ENCODE measurements at places on chromosomes 2 and 18.

- DNase-seq: no peak
These were observed 20.6 kb downstream of the OLA1 start for GRCh38 chr2:174227748-174228147.

DNA sequence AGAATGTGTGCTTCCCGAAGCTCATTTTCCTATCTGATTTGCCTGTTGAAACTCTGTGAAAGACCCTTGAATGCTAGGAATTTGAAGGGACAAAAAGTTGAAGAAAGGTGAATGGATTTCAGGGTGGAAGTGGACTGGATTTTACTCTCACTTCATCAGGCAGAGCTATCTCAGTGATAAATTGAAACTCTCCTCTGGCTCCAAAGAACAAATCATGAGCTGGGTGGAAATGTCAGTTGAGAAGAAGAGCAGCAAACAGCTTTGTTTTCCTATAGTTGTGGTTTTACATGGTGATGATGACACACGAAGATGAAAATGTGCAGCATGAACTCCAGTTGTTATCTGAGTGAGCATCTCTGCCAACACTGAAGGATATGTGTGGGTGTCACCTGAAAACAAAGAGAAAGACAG lies 34.4 kb downstream of the CD28 start:
- no peak for DNase-seq

- DNase-seq: no peak
These were observed 170.6 kb downstream of the DLGAP1 start for GRCh38 chr18:4284528-4284927.

DNA sequence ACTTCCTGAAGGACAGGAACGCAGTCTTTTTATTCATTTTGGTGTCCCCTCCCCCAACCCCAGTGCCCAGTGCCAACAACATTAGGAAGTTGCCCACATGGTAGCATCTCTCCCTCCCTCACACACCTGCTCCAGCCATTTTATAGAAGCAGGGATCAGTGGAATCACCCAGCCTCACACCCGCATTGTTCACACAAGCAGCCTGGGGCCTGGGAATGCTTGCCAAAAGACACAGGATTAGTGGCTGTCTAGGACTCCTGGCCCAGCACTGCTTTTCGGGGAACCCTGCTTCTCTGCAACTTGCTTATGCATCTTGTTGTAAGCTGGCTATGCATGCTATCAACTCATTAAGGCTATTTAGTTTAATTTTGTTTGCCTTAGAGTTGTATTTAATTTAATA lies 17.9 kb downstream of the TMEM37 start:
- no peak for DNase-seq

- DNase-seq: no peak
These were observed 1282.3 kb upstream of the NRXN1 start for GRCh38 chr2:52314231-52314630.

DNA sequence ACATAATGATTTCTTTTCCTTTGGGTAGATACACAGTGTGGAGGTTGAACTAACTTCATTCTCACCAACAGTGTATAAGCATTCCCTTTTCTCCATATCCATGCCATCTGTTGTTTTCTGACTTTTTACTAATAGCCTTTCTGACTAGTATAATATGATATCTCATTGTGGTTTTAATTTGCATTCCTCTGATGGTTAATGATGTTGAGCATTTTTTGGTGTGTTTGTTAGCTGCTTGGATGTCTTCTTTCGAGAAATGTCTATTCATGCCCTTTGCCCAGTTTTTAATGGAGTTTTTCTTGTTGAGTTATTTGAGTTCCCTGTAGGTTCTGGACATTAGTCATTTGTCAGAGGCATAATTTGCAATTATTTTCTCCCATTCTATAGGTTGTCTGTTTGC lies 59.8 kb downstream of the MARCHF4 start:
- DNase-seq: no peak

- no peak for DNase-seq
These were observed 23.3 kb downstream of the RHOB start for GRCh38 chr2:20470211-20470610.

DNA sequence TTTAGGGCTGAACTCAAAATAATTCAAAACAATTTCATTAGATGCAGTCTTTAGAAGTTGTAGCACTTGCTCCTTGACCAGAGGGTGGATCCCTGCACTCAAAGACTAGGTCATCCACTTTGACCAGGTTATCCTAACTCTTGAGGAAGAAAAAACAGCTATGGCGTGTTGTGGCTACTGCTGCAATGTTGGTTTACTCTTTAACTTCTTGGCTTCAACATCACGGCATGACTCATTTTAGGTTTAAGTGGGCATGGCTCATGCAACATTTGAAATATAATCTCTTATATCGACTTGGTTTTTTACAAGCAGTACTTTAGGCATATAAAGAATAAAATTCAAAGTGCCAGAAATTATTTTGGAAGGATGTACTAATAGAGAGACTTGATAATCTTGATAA lies 35.4 kb downstream of the ANKRD29 start:
- DNase-seq: no peak

- no peak for DNase-seq
These were observed 763.4 kb upstream of the NRXN1 start for GRCh38 chr2:51795248-51795888.

DNA sequence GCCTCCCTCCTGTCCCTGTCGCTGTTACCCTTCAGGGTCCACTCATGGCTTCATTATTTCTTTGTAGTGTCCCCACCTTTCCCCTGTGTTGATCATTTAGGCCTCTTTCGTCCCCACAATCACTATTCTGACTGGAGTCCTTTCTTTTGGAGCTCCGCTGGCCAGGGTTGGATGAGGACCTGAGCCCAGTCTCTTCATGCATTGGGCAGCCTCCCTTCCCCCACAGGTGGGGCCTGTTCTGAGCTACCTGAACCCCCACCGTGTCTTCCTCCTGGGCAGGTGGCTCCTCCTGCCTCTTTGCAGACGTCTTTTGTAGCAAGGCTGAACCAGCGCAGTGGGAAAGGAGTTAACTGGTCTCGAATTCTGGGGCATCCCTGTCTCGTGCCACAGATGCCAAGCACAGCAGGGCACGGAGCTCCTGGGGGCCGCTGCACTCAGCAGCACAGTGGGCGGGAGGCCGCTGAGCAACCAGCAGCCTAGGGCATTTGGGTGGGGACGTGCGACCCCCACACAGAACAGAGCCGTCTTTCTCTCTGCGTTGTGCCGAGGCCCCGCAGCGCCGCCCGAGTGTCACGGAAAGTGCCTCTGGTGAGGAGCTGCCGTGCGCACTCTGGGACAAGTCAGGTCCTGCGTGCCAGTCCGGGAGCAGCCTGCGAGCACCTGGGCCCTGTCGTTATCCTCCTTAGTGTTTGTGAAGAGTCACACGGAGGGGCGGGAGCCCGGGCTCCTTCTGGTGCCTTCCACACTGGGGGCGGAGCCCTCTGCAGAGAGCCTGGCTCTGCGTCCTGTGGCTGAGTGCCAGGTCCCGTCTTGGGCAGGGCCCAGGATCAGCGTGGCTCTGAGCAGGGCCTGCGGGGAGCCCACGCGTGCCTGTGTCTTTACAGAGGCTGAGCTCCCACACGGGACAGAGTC lies 130.1 kb downstream of the NFATC1 start:
- no peak for DNase-seq

DNA sequence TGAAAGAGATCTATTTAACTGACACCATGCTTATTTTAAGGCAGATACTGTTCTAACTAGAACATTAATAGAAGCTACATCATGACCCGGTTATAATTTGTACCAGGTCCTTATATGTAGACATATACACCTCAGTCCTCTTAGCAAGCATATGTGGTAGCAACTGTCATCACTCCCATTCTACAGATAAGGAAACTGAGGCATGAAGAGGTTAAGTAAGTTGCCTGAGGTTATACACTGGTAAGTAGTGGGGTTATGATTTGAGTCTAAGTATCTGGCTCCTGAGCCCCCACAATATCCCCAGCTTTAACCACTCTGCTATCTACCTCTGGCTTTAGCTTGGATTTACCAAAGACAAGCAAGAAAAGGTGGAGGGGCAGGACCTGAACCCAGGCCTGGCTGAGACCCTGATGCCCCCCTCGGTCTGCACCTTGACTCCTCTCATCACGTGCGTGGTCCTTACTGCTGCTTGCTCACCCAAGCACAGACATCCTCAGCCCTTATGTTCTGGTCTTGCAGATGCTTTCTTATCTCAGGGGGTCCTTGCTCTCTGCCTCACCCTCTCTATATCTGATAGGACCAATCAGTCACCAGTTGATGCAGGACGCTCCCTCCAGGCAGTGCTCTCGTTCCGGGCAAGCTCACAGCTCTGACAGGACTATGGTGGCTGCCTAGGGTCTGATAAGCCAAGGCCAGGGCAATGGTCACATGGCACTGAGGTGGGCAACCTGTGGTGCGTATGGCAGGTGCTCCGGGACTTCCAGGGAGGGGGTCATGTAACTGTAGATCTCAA lies 4.0 kb downstream of the DYSF start:
- no peak for DNase-seq

- no peak for DNase-seq
These were observed 492.8 kb upstream of the RAB12 start for GRCh38 chr18:8116341-8117005.

GRCh38 chr2:45009928-45010701 lies 863 bp upstream of the SIX2 start:
- no peak for DNase-seq

- no peak for DNase-seq
These were observed 226.4 kb downstream of the NEDD4L start for GRCh38 chr18:58270396-58270795.

- DNase-seq: no peak
These were observed 44.7 kb downstream of the CAVIN2 start for GRCh38 chr2:191802180-191802579.

- DNase-seq: no peak
These were observed 11.3 kb upstream of the TEX44 start for GRCh38 chr2:231581328-231581727.

DNA sequence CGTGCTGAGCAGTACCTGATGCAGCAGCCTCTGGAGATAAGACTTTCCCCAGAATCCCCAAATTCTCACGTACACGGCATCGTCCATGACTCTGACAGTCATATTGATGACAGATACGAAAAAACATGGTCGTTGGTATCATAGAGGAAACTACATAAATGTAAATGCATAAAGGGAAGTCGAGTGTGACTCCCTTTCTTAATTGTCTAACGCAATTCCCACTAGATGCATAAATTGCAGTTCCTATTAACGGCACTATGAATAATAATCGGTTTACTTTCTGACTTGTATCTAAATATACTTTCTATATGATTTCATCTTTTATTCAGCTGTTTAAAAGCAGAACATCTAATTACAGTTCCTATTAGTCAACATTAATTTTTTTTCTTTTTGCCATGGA lies 322.6 kb upstream of the REV1 start:
- DNase-seq: no peak

DNA sequence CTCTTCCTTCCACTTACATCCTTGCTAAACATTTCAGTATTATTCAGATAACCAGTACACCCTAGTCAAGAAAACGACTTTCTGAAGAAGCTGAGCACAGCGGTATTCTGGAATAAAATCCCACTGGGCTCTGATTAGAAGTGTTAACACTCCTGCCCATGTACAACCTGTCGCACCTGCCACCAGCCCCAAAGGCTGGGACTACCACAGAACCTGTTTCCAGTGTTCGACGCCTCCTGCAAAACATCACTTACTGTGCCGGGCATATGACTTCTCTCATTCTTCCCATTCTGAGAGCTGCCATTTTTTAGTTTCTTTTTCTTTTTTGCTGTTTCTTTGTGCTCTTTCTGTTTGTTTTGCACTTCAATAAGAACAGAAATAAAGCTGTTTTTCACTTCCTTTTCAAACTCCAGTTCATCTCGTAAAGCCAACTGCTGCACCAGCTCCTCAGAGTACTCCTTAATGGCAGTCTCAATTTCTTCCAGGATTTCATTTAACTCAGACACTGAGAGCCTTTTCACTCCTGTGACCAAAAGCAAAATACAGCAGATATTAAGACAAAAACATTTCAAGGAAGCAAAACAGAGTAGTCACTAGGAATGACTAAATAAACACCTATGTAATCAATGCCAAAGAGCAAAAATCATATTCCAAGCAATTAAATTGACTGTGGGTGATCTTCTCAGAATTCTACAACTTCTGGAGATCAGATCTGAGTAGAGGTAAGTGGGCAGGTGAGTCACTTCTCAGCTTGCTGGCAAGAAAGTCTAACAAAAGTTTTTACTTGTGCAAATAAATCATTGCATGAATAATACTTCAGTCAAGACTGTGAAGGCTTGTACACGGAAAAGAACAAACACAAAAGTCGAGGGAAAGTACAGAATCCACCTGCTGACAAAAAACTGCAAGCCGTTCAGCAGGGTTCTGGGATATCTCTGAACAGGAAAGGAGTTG lies 19.3 kb downstream of the FEZ2 start:
- DNase-seq: no peak

DNA sequence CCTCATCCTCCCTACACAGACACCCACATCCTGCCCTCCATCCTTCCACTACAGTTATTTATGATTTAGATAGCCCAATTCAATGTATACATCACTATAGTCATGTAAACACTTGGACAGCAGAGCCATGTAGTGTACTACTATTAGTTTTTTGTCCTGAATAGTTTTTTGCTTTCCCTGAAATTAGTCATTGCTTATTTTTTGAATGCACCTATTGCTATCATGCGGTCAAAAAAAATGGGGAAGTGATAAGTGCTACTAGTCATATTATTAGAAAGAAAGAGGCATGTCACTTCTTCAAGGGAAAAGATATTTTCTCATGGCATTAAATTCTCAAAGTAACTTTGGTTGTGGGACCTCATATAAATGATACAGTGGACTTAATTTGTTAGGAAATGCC lies 6.8 kb upstream of the GREB1 start:
- DNase-seq: no peak

DNA sequence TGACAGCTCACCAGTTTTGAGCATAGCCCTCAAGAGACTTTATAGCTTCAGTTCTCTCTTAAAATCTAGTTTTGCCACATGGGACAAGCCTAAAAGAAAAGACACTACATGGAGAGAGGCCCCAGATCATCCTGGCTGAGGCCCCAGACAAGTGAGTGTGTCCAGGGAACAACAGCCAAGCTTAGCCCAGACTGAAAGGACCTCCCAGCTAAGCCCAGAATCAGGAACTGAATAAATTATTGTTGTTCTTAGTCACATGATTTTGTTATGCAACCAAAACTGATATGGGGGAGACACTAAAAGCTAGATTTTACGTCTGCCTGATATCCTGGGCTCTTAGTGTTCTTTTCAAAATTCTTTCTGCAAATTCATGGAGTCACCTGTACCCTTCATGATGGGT lies 29.3 kb upstream of the LBH start:
- no peak for DNase-seq

DNA sequence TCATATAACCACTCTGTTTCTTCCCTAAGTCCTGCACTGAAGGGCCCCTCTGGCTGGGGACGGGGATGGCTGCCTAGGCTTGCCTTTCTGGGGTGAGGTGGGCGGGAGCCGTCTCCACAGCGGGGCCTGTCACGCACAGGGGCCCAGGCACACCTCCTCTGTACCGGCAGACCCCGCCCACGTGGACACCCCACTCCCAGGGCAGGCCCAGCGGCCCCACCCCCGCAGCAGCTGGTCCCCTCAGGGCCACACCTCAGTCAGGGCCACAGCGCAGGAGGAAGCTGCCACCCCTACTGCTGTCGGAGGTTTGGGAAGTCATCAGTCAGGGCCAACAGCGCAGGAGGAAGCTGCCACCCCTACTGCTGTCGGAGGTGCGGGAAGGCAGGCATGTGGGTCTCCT lies 257.6 kb upstream of the RAB6C start:
- DNase-seq: no peak

- no peak for DNase-seq
These were observed 32.7 kb upstream of the DPP4 start for GRCh38 chr2:162106746-162107145.
